ENCODE measurements at places on chromosomes 5 and 9.
A peak's percentile ranks its signal among the peaks of the same experiment; 100 is the strongest.

GRCh38 chr5:59390074-59390659, 503.4 kb downstream of the PDE4D start:
- no peak for DNase-seq

DNA sequence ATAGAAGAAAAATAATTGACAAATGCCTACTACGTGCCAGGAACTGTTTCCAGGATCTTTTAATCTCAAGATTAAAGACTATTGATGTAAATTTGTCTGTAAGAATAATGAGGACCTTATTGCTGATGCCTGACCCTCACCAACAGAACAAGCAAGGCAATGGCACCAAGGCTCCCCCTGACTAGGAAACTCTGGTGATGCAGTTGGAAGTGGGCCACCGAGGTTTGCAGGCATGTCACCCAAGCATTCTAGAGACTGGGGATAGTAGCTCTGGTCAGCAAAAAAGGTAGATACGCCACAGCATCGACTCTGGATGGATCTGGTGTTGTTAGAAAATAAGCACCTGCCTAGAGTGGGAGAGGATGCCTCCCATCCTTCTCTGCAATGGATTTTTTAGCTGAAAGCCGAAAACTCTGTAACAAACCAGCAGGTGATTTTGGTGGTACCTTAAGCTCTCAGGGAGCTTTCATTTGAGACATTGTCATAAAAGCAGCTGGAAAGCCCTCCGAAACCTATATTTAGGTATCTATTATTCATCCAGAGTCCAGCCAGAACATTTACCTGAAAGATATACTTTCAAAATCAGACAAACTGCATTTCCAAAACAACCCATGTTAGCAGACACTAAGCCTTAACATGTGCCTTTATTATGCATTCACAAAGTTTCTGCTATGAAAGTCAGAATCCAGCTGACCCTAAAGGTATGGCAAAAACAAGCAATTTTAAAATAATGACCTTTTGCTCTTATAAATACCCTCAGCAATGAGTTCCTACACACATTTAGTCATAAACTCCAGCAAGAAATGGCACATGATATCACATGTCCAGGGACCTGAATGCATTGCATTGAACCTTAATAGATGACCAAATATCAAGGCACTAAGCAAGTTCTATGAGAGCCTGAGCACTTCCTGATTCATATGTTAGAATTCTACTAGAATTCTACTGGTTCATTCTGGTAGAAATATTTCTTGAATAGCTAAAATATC, 308.4 kb downstream of the PDE4D start:
- no peak for DNase-seq

DNA sequence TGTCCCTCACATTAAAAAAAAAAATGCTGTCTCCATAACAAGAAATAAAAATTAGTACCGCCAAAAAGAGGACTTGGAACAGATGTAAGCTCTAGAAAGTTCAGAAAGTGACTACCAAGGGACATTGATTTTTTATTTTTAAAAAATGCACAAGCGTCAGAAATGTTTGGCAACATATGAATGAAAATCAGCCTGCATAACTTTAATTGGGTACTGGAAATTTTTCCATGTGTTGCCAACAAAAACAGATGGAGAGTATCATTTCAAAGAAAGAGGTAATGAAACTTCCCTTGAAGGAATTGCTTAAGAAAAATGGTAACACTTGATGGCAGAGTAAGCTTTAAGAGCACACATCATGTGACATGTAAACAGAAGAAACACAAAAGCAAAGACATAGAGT, 47.2 kb downstream of the OR2K2 start:
- DNase-seq: no peak

DNA sequence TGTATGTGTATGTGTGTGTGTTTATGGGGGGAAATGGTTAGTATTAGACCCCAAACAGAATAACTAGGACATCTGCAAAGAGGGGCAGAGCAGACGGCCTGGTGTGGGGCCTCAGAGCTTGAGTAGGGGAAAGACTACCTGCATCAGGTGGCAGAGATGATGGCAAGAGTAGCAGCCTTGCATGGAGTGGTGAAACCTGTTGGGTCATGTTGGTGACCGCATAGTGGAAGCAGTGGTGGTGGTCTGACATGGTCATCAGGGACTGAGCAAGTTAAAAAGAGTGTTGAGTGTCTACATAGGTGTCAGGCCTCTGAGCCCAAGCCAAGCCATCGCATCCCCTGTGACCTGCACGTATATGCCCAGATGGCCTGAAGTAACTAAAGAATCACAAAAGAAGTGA, 153.2 kb downstream of the FGF10 start:
- no peak for DNase-seq

GRCh38 chr9:114486205-114486963, 18.9 kb downstream of the WHRN start:
- no peak for DNase-seq

DNA sequence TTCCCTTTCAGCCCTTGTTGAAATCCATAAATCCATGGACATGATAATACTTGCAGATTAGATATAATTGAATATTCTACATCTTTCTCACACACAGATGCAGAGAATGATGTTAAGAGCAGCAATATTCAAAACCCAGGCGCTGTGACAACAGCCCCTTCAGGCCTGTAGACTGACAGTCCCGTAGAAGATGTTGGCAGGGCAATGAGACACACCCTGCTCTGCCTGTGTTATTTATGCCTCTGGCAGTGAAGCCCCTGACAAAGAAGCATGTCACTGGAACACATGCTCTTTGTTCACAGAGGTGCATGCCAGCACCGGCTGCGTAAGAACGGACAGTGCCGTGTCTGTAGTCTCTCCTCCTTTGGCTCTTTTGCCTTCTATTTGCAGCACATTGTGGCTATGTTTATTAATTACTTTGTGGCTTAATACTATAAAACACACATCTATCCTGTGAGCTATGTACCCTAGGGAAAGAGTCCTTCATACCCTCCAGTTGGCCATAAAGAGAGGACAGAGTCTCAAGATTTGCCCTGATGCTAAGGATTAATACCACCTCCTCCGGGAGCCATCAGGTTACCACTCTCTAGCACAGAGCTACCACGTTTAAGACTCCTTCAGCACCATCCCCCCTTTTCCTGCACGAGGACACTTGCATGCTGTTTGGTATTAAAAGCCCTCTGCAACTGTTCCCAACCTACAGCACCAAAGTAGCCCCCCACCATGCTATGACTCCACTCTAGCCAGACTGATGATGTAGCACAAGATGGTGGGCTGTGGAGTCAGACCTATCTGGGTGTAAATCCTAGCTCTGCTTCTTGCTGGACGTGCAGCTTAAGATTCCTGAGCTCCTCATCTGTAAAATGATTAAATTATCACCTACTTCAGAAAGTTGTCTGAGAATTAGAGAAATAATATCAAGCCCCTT, 2.0 kb upstream of the ANP32B start:
- DNase-seq: no peak

GRCh38 chr9:87991151-87991870, 17.0 kb upstream of the CDK20 start:
- no peak for DNase-seq

GRCh38 chr5:150036513-150036912, 36.0 kb downstream of the HMGXB3 start:
- DNase-seq: peak; percentile 74

DNA sequence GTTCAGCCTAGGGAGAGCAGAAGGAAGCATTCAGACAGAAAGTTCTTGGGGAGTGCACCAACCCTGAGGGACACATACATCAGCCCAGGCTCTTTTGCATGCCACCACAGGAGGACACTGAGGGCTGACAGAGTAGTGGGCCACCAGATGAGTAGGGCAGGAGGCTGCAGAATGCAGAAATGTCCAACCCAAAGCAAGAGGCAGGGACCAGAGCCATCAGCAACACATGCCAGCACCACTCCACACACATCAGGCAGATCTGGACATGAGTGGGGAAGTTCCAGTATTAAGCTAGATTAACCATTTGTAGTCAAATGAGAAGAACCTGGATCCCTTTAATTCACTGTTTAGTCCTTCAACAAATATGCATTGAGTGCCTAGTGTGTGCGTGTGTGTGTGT, 35.7 kb upstream of the OTULINL start:
- DNase-seq: no peak

DNA sequence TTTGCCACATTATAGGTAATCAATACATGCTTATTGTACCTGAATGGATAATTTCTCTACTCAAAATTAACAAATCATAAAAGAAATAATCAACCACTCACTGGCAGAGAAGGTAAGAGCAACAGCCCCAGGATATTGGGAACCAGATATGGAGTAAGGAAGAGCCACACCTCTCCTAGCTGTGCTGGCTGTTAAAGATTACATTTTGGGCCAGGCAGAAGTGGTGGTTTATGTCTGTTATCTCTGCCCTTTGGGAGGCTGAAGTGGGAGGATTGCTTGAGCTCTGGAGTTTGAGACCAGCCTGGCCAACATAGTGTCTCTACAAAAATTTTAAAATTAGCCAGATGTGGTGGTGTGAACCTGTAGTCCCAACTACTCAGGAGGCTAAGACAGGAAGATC, 56.4 kb downstream of the BHMT start:
- no peak for DNase-seq

- DNase-seq: no peak
These were observed 105.8 kb downstream of the ROR2 start for GRCh38 chr9:91844190-91844589.

- no peak for DNase-seq
These were observed 39.9 kb downstream of the WHRN start for GRCh38 chr9:114465417-114465816.

- no peak for DNase-seq
These were observed 339.0 kb upstream of the WWC1 start for GRCh38 chr5:167952278-167952995.

GRCh38 chr5:17215361-17215760, 2.1 kb upstream of the BASP1 start:
- no peak for DNase-seq

- no peak for DNase-seq
These were observed 49.3 kb upstream of the GNA14 start for GRCh38 chr9:77697238-77697984.

DNA sequence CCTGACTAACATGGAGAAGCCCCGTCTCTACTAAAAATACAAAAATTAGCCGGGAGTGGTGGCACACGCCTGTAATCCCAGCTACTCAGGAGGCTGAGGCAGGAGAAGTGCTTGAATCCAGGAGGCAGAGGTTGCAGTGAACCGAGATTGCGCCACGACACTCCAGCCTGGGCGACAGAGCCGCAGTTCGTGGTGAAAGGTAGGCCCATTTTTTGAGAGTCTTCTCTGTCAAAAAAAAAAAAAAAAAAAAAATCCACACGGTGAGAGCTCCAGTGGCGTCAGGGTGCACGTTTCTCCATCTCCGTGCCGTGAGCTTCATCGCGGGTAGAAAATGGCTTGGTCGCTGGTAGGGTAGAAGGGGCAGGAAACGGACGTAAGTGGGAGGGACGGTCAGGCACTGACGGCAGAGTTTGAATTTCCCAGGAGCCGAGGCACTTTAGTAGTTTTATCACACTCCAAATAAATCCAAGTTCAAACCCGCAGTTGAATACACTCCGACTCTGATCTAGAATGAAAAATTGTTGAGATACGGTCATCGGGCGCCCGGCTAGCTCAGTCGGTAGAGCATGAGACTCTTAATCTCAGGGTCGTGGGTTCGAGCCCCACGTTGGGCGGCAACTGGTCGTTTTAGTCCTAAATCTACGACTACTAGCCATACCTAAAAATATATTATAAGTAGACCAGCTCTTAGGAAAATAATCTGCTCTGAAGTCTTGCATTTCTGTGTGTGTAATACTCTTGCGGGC, 2.4 kb upstream of the TRIM7 start:
- no peak for DNase-seq

- no peak for DNase-seq
These were observed 129.5 kb downstream of the NIPBL start for GRCh38 chr5:37005946-37006540.

DNA sequence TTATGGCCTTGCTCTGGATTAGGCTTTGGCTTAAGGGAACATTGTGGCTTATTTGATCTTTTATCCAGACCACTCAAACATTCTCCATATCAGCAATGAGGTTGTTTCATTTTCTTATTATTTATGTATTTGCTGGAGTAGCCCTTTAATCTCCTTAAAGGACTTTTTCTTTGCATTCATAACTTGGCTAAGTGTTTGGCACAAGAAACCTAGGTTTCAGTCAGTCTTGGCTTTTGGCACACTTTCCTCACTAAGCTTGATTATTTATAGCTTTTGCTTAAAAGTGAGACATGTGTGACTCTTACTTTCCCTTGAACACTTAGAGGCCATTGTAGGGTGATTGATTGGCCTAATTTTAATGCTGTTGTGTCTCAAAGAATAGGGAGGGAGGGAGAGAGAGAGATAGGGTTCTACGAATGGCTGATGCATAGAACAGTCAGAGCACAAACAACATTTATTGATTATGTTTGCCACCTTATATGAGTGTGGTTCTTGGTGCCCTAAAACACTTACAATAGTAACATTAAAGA, 2265.3 kb upstream of the C9orf72 start:
- DNase-seq: no peak

DNA sequence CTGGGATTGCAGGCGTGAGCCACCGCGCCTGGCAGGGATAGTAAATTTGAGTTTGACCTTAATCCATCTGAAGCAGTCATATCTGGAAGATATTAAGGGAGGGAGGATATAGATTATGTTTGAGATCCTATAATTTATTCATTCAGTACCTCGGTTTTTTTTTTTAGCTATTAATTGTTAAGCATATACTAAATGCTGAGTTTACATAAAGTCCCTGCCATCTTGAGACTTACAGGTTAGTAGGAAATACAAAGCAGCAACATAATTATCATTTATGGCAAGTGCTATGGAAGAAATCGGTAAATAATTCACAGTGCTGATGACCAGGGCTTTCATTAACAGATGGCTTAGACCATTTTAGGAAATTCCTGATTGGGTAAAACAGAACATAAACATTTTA, 66.5 kb upstream of the FCHO2 start:
- DNase-seq: no peak

DNA sequence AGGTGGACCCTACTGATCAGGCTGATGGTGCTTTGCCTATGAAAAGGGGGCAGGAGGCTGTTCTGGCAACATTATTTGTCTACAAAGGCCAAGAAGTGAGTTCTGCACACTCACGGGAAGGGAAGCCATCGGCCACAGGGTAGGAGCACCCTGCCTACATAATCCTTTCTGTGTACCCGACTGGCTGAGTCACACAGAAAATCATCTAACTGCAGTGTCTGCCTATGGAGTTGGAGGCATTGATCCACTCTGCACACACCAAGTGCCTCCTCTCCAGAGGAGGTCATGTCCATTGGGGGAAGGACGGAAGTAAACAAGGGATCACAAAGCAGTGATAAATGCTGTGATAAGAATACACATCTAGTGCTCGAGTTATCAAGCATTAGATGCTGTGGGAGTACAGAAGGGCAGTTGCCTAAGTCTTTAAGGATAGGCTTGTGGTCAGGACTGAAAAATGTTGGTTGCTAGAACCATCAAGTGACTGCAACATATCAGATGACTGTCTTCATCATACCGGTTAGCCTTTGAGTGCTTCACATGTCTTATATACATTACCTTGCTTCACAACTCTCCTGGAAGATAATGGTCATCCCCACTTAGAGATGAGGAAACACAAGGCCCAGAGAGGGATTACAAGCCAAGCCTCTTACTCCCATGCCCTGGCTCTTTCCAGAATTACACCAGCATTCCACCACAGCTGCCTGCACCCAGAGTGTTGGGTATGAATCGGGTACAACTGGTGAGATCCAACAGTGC, 1.3 kb upstream of the SLC2A8 start:
- DNase-seq: no peak

All from kidney epithelial cell (primary cell).